Cardiac septum (tissue), 1 donor: ENCODE measurements at places on chromosomes 6 and 20. TPM values are rescaled to one million over a fixed set of nuclear protein-coding genes. Genes with fewer than 3 reads are reported as not detected.

- no peak for DNase-seq
Observed at GRCh38 chr6:150299873-150300485, 68.8 kb upstream of the IYD start.

DNA sequence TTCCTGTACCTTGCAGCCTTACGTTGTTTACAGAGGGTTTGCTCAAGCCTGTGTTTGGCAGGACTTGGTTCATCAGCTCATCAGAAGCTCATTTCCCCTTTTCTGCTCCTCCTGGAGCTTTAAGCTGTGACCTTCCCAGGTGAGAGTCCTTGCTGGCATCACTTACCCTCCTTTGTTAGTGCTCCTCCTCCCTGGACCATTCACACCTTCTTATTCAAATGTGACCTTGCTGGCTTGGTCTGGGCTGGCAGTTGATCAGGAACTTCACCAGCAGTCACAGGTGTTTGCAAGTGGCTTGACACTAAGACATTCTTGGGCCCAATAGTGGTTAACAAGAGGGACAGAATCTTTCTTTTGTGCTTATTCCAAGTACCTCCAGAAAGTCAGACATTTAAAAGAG, 148.8 kb downstream of the C6orf58 start:
- DNase-seq = no peak

DNA sequence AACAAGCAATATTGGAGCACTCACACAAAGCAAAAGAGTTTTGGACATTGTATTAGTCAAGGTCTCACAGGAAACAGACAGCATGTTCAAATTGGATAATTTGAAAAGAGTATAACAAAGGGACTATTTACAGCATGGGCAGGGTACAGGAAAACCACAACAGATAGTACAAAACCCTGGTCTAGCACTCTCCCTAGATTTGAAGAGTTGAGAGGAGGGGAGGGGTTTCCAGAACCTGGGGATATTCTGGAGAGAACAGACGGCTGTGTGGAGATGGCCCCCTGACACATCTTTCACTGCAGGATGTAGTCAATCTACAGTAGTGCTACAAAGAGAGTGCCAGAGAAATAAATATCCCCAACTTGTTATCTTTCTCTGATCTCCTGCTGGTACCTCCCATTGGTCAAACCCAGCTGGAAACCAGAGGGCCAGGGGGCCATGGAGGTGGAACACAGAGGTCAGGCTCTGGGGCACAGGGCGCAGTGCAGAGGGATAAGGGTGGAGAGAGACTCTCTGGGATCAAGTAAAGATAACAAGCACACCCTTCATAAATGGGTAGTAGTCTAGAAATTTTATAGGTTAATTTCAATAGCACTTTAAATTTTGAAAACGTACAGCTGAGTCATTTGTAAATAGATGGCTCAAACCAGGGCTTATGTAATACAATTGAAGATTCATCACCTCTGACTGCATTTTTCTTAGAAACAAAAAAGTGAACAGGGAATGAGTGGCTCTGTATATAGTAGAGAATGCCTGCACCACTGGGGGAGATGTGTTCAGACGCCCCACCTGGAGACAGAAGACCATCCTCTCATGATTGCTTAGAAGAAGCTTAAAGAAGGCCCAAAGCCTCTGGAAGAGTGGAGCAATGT, 25.7 kb downstream of the RCAN2 start:
- no peak for DNase-seq

DNA sequence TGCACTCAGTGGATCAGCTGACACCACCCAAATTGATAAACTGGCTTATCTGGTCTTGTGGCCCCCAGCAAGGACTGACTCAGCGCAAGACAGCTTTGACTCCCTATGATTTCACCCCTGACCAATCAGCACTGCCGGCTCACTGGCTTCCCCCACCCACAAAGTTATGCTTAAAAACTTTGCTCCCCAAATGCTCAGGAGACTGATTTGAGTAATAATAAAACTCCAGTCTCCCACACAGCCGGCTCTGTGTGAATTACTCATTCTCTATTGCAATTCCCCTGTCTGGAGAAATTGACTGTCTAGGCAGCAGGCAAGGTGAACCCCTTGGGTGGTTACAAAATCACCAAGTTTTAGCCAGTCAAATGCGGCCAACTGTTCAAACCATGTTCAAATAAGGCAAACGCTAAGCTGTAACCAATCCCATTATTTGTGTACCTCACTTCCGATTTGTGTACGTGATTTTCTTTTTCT, 32.5 kb downstream of the SLC22A2 start:
- no peak for DNase-seq

The RIMS1 gene
- total RNA-seq = 1.2 TPM
